HL-60 (cell line): ENCODE measurements at places on chromosomes 7 and 10.
A peak's percentile ranks its signal among the peaks of the same experiment; 100 is the strongest.

DNA sequence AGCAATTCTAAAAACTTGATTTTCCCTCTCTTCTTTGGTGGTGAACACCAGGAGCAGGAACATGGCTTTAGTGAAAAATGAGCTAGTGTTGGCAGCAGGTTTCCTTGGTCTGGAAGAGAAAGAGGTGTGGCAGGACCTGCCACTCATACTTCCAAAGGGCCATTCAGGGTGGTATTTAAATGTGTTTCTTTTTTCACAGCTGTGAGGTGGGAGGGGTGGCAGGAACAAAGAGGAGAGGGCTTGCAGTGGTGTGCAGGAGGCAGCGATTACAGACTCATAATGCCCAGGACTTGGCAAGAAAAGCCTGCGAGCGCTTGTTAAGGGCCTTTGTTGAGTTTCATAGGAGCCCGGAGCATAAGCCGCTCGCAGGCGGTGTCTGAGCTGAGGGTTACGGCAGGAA lies 36.8 kb downstream of the WIPF3 start:
- no peak for DNase-seq

- DNase-seq: peak; percentile 3
Measured at GRCh38 chr7:20021831-20022230, 195.4 kb downstream of the MACC1 start.

GRCh38 chr10:76265441-76266113 lies 834.2 kb downstream of the LRMDA start:
- no peak for DNase-seq

GRCh38 chr7:67413670-67414069 lies 417.0 kb downstream of the TYW1 start:
- DNase-seq: no peak

GRCh38 chr10:14328881-14329672 lies 1.6 kb downstream of the FRMD4A start:
- no peak for DNase-seq

DNA sequence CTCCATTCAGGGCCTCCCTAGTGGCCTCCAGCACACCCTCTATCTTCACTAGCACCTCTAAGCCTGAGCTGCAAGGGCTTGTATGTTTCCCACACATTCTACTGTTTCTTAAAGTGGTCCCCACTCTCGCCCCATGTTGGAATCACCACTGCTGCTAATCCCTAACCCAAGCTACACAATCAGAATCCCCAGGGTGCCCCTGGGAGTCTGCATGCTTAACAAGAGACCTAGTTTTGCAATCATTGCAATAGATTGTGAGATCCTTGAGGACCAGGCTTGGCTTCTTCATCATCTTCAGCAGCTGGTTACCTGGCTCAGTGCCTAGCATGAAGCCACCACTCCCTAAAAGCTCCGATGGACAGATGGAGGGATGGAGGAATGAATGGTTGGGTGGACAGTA lies 113.9 kb downstream of the MYOF start:
- no peak for DNase-seq

- DNase-seq: no peak
Measured at GRCh38 chr7:157193274-157193673, 54.5 kb downstream of the UBE3C start.

- DNase-seq: no peak
Measured at GRCh38 chr7:27188386-27189294, 3.6 kb upstream of the HOXA11 start.

DNA sequence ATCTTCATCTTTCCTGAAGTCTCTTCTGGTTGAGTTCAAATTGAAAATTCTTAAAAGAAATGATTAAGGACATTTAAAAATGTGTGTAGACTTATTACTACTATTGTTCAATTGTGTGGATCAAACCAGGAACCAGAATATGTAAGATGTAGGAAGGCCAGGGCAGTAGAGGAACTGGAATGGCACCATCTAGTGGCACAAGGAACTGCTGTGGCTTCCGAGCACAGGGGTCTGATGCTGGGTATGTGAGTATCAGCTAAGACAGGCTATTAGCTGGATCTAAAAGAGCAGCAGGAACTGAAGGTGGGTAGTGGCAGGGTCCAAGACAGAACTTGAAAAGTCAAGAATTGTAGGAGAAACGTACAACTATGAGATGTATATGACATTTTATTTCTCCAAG lies 247.3 kb downstream of the SEMA3A start:
- DNase-seq: peak; percentile 57

GRCh38 chr7:93799750-93800357 lies 90.7 kb downstream of the TFPI2 start:
- DNase-seq: no peak

GRCh38 chr7:55413442-55413841 lies 48.3 kb downstream of the LANCL2 start:
- DNase-seq: no peak

GRCh38 chr7:27263781-27264180 lies 21.2 kb downstream of the EVX1 start:
- DNase-seq: no peak

GRCh38 chr7:125492521-125492920 lies 562.9 kb upstream of the POT1 start:
- no peak for DNase-seq

DNA sequence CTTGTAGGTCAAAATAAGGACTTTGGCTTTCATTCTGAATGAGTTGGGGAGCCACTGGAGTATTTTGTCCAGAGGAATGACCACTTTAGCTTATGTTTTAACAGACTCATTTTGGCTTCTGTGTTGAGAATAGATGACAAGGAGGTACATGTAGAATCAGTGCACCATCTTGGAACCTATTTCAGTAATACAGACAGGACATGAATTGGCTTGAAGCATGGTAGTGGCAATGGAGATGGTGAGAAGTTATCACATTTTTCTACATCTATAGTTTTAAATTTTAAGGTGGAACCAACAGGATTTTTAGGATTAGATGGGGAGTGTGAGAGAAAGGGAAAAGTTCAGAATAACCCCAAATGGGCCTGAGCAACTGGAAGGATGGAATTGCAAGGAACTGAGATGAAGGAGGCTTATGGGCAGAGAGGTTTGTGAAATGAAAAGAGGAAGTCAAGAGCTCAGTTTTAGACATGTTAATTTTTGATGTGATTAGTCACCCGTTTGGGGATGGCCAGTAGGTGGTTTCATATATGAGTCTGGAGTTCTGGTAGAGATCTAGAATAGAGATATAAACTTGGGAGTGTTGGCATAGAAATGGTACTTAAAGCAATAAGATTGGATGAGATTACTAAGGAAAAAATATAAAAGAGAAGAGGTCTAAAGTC lies 89.2 kb upstream of the JAZF1 start:
- DNase-seq: peak; percentile 18

DNA sequence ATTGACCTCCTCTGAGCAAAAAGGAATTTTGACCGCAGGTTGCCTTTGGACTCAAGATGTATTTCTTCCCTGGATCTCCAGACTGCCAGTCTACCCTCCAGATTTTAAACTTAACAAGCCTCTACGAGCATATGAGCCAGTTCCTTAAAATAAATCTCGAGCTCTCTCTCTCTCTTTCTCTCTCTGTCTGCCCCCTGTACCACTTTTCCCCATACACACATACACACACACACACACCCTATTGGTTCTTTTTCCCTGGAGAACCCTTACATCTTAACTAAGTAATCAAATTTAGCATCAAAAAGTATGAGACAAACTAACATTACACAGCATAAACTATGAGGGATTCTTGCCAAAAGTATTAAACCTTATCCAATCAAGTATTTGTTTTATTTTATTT lies 11.4 kb downstream of the BCAP29 start:
- no peak for DNase-seq

- no peak for DNase-seq
Measured at GRCh38 chr10:94006591-94007550, 13.1 kb downstream of the PLCE1 start.

DNA sequence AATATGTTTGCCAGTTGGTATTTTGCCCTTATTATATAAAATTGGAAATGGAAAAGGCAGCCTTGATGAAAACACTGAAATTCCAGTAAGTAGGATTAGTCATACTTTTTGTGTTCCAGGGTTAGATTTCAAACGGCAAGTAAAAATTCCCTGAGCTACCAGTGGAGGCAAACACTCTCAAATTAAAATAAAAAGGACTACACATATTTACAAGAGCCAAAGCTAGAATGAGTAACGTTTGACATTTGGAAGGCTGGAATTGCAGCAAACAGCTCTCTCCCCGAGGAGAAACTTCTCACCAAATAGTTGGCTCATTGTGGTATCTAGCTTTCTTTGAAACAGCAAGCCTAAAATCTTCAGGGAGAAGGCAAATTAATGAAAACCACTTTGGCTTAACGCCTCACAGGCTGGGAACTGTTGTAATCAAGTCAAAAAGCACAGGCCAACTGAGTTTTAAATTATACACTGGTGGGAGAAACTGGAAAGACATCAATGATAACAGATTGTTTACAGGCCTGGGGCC lies 288.4 kb downstream of the SNX13 start:
- DNase-seq: no peak

DNA sequence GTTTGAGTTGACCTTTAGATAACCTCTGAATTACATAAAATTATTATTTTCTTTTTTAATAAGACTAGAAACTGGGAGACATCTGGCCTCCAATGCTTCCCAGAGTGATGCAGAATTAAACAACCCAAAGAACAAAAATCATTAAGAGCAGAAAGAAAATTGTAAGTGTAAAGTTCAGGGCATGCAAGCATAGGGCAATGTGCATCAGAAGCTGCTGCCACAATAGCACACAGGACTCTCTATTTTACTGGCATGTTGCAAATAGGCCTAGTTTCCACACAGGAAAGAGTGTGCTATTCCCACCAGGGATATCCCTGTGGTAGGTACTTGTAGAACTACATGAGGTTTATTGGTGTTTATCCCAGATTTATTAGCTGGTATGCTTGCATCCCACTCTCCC lies 20.5 kb upstream of the STEAP2 start:
- DNase-seq: no peak

DNA sequence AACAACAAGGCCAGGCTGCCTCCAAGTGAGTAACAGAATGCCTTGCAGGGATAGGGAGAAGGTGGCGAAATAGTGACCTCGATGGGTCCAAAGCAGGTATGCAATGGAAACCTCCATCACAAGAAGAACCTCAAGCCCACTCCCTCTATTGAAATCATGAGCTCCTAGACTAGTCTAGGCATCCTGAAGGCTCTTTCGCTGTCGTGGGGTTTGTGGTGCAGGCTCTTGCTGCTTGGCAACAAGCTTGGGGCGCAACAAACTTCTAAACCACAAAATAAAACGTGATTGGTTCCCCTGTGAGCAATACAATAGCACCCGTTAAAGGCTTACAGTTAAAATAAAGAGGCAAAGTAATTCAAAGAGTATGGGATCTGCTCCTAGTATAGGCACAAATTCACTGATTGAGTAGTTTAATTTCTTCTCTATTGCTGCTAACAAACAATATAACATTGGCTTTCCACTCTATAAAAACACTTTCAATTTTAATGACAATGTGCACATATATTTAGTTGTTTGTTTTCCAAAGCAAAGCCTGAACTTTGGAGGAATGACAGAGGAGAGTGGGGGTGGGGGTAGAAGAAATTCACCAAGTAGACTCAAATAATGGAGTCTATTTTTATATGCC lies 64.1 kb downstream of the C10orf67 start:
- DNase-seq: no peak

- DNase-seq: no peak
Measured at GRCh38 chr10:7529638-7530037, 118.8 kb upstream of the SFMBT2 start.

DNA sequence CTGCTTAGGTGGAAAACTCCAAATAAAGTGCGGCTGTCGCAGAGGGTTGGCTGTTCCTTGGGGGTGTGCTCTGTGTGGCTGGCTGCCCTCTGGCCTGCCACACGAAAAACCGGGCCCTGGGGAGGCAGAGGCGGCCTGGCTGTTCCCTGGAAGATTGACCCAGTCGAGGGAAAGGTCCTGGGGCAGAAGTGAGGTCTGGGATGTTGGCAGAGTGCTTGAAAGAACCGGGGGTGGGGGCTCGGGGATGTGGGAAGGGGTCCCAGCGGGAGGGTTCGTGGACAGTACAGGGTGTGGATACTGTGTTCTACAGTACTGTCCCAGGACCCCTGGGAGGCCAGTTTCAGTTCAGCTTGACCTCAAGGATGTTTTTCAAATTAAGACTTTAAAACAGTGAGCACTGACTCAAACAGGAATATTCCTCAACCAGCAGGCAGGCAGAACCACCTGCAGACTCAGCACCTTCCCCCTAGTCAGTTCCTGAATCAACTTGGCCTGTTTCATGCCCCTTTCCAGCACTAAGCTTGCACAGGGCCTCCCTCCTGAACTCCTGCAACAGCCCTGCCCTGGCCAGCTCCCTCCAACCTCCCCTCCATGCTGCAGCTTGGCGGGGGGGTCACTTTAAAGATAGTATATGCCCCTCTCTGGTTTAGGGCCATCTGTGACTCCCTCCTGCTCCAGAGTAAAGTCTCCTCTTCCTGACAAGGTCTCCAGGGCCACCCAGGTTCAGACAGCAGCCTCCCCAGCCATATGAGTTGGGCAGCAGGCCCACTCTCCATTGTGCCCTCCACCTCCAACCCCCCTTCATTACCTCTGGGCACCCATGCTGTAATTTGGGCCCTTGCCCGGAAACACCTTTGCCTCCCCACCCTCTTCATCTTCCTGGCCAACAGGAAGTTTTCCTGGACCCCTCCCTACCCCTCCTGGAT lies 3.2 kb upstream of the ATP6V1F start:
- DNase-seq: no peak

DNA sequence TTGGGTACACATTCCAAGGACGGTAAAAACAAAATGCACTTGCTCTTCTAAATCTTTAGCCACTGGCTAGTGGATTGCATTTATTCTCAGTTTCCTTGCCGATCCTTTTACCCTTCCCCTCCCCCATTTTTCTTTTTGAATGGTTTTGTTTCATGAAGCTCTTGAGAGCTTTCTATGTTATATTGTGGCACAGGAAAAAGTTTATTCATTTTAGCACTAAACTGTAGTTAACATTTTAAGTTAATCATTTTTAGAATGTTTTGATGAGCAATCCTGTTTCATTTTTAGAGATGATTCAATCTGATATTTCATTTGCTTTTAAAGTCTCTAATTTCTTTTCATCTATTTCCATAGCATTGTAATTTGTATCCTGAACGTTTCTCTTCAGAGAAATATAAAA lies 24.0 kb downstream of the ZEB1 start:
- no peak for DNase-seq

DNA sequence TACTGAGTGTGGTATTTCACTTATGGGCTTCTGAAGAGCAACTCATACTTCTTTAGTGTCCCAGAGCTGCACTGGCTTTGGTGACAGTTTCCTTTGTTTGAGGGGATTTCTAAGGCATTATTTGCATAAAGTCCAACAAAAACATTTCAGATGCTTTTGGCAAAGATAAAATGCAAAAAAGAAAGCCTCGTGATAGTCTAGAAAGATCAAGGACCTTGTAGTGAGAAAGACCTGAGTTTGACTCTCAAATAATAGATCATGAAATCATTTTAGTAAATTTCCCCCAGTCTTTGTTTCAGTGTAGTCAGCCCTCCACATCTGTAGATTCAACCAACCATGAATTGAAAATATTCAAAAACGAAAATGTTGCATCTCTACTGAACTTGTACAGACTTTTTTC lies 107.4 kb downstream of the EEPD1 start:
- no peak for DNase-seq

DNA sequence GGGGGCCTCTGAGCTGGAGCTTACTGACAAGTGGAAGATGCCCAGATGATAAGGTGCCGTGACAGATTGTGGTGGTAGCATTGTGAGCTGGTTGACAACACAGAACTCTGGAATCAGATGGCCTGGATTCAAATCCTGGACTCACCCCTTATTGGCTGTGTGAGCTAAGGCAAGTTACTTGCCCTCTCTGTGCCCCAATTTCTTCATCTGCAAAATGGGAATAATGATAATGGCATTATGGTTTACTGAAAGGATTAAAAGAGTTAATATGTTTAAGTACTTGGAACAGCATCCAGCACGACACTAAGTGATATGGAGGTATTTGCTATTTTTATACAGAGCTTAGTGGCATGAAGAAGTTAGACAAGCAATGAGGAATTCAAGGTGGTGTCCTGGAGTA lies 465.9 kb upstream of the GALNT17 start:
- no peak for DNase-seq

GRCh38 chr10:91924212-91925021 lies 847 bp downstream of the BTAF1 start:
- no peak for DNase-seq
